Tibial artery (tissue), 4 donors: ENCODE measurements at places on chromosomes 7 and 10.

GRCh38 chr10:57955076-57955475 is 312.6 kb downstream of the IPMK start:
- DNase-seq = no peak

GRCh38 chr7:1912593-1913465 is 242.8 kb downstream of the ELFN1 start:
- no peak for DNase-seq

DNA sequence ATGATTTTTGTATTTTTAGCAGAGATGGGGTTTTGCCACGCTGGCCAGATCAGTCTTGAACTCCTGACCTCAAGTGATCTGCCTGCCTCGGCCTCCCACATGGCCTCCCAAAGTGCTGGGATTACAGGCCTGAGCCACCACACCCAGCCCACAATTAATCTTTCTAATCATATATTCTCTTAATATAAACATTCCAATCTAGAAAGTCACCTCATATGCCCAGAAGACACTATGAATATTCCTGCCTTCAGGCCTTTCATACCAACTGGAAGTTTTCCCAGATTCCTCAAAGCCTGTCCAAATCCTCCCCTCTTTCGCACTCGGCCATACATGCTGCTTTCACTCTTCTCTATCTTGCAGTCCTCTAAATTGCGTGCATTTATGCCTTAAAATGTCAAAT is 32.6 kb downstream of the PDZD8 start:
- no peak for DNase-seq

DNA sequence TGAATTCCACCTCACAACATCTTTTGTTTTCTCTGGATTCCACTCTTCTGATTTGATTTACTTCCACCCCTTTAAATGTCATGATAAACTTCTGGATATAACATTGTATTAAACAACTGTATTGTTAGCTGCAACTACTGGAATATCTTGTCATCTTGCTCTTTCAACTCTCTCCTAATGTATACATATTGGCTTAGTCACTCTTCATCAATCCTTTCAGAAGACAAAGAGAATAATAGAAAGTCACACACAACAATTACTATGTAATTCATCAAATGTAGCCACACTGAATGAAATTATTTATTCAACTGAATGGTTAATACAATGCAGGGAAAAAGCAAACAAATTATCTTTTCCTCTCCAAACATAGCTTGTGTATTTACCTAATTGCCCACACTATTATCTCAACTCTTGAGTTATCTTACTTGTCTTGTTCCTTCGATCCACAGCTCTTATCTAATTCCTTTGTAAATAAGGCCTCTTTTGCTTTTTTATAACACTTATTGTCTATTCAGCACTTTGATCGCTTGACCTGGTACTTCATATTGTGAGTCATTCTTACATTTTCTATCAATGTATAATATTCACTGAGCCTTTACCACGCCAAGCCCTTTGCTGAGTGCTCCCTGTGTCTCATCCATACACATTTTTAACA is 16.7 kb downstream of the SEMA3A start:
- DNase-seq = no peak

DNA sequence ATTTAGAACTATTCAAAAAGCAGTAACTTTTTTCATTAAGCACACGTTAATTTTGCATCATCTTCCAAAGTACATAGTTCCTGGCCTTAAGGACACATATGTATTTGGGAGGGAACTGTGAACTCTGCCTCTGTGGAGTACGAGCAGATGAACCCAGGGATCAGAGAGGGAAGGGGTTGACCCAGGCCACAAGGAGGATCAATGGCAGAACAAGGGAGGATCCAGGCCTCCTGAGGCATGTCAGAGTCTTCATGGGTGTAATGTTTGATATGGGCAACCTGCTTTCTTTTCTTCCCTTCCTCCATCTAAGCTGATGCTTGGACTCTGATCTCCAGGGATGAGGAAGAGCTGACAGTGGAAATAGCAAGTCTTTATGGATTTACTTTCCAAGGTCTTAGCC is 164.0 kb downstream of the SH2D4B start:
- no peak for DNase-seq

DNA sequence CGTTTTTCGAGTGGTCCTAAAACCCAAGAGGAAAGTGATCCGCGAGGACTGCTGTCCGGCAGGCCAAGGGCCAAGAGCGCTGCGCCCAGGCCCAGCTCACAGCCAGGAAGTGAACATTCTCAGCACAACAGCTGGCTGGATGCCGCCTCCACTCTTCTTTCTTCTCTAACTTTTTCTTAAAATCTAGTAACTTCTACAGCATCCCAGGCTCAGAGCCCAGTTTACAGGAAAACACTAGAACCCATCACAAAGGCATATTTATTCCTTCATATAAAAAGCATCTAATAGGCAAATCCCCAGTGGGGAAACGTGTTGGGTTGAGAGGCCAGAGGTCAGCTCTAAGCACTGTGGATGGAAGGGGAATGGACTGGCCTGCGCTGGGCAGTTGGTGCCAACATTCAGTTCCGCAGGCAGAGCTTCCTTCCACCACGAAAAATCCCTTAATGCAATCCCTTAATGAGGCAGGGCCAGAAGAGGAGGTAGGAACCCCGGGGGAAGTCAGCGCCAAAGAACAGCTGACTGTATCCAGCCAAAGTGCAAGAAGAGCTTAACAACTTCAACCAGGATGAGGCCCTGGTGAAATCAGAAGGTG is 74.8 kb downstream of the ZRANB1 start:
- peak; percentile 76 for DNase-seq

GRCh38 chr10:101834341-101834740 is 9.3 kb downstream of the KCNIP2 start:
- DNase-seq = peak; percentile 50

DNA sequence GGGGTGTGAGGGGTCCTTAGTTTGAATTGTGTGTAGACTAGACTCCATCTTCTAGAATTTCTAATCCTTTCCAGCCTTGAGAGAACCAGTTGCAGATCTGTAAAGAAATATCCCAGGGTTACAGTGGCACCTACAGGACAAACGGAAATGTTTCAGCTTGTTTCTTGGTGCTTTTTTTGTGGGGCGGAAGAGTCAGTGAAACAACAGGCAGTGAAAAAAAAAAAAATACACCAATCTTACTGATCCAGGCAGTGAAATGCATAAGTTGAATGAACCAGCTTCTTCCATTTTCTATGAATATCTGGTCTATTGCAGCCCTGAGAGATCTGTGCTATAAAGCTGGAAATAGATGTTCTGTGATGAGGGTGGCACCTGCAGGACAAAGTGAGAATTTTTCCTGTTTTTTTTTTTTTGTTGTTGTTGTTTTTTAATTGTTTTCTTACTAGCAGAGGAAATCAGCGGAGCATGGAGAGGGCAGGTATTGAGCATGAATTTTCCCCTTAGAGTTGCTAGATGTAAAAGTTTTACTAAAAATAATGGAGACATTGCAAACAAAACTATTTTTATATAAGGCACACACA is 81.9 kb upstream of the DYNC1I1 start:
- no peak for DNase-seq

DNA sequence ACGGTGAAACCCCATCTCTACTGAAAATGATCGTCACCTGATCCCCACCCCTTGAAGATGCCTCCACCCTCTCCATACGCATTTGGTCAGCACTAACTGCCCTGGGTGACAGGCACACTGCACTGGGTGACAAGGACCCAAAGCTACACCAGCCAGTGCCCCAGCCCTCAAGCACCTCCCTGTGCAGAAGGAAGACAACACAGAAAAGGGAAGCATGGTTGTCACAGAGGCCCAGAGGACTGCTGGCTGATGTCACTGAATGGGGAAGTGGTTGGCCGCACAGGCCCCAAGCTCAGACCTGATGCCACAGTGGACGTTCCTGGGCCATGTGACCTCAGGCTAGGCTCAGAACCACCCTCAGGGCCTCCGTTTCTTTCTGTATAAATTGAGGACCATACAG is 4.2 kb upstream of the PILRA start:
- DNase-seq = peak; percentile 71

DNA sequence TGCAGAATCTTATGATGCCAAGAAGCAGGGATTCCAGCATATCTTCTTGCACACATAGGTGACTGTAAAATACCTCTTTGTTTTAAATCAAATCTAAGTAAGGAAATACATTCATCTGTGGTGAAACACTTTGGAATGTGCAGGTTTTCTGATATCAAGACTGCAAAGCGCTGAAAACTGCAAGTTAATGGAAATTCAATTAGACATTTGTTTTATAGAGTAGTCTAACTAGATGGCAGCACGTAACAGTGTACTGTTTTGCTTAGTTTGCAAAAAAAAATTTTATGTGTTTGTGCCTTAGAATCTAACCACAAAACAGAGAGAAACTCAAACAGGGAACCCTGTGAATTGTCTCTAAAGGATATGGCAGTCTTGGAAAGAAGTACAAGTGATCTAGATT is 259.2 kb downstream of the HDAC9 start:
- no peak for DNase-seq

DNA sequence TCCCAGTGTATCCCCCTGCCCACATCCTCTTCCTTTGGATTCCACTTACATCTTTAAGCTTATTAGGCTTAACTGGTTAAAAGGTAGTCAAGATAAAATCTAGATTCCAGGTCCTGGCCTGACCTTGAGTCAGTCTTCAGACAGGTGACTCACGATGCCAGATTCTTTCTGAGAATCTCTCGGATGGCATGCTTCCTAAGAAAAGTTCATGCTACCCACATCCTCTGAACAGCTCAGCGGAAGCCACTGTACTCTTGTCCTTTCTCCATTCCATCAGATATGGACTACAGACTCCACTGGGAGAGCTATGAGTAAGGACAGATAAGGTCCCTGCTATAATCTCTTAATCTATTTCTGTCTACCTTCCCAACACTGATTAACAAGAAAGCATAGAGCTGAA is 43.4 kb downstream of the DNMBP start:
- DNase-seq = no peak

DNA sequence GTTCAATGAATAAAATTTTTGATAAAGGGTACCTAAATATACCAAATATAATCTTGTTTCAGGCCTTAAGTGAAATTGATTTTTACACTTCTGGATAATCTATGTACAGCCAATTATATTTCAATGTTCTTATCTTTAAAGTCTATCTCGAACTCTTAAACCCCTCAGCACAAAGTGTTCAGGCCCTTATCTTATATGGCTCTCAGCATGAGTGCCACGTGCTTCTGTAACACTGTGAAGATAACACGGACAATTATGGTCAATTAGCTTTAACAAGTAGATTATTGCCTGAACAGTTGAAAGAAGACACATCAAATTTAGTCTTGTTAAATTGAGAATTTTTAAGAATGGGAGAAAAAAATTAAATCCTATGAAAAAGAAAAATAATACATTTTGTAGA is 40.4 kb upstream of the DMTF1 start:
- DNase-seq = no peak

GRCh38 chr10:15781381-15781960 is 61.7 kb upstream of the ITGA8 start:
- no peak for DNase-seq

DNA sequence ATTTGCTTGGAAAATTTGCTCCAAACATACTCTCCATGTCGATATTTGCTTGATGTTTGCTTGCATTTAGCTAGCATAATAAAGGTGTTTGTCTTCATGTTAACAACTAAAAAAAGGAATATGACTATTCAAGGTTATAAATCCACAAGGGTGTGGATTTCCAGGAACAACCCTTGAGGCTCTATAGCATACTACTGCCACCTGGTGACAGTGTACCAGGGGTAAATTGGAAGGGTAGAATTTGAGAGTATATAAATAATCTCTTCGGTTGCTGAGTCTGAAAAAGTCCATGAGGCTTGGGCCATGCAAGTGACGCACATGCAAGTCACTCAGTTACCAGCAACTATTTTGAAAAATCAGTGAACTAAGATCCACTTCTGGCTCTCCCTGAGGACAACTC is 68.4 kb downstream of the SLIT1 start:
- no peak for DNase-seq

- DNase-seq = no peak
Observed at GRCh38 chr7:152850420-152850819, 90.9 kb downstream of the ACTR3B start.

DNA sequence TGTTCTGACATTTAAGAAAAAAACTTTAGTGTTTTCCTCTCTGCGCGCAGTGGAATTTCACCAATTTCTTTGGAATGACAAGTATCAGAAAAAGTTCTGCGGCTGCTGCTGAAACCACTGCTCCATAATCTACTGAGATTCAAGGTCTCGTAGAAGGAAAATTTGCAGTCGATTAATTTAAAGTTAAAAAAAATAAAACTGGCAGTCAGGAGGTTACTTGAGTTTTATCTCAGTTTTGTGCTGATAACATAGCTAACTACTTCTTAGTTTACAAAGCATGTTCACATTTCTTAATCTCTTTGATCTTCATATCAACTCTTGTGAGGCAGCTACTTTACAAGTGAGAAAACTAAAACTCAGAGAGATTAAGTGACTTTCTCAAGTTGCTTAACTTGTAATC is 18.2 kb upstream of the CALD1 start:
- no peak for DNase-seq

- DNase-seq = no peak
Observed at GRCh38 chr7:119935418-119936025, 337.5 kb upstream of the KCND2 start.

- no peak for DNase-seq
Observed at GRCh38 chr7:124754576-124755268, 10.9 kb downstream of the GPR37 start.

- no peak for DNase-seq
Observed at GRCh38 chr7:20482071-20482470, 133.4 kb upstream of the ABCB5 start.

- DNase-seq = no peak
Observed at GRCh38 chr7:11727864-11728263, 104.1 kb downstream of the THSD7A start.

GRCh38 chr7:77631820-77632219 is 64.4 kb upstream of the RSBN1L start:
- DNase-seq = no peak

DNA sequence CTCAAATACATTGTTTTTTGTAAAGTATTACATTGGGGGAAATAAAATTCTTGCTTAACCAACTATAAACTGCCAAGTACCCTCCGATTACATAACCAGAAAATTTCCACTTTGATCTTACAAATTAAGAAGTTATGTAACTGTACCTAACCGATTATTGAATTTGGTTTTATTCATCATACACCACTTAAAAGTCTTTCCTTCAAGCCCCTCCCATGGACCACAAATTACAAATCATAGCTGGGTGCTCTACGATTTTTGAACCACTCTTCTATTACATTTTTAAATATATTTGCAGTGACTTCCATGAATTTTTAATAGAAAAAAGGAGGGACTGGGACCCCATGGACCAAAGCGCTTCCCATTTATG is 630 bp downstream of the ZNF680 start:
- no peak for DNase-seq

- no peak for DNase-seq
Observed at GRCh38 chr10:123807444-123808035, 84.1 kb downstream of the CPXM2 start.

GRCh38 chr10:85524001-85524666 is 842.5 kb downstream of the GRID1 start:
- no peak for DNase-seq

- no peak for DNase-seq
Observed at GRCh38 chr7:98628418-98628817, 11.3 kb downstream of the NPTX2 start.

GRCh38 chr10:17125206-17125893 is 4.3 kb downstream of the CUBN start:
- no peak for DNase-seq
